ENCODE measurements at places on chromosomes 12 and 14. TPM values are rescaled to one million over a fixed set of nuclear protein-coding genes. Genes with fewer than 3 reads are reported as not detected.

GRCh38 chr12:49366096-49366651, 1.1 kb upstream of the SPATS2 start:
- DNase-seq: no peak

- DNase-seq: no peak
Measured at GRCh38 chr14:76769636-76770292, 8.5 kb downstream of the VASH1 start.

Gene CLEC9A
- total RNA-seq: not detected

Gene RTL1
- not detected for total RNA-seq

Gene KRT6C
- not detected for total RNA-seq

DNA sequence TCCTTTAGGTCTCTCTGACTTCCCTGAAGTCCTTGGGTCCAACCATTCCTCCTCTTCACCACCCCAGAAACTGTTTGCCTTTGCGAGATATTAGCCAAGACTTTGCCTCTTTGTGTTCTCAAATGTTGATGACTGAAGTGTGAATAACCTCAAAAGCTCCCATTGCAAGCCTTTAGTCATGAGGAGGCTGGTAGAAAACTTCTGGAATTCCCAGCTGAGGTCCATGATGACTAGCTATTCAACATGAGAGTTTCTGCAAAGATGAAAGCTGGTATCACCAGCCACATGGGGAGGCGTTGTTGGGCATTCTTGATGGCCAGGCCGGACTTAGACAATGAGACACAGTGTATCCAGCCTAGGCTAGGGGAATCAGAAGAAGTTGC, 111.7 kb downstream of the TBX5 start:
- DNase-seq: no peak

GRCh38 chr12:82866946-82867345, 180.2 kb downstream of the TMTC2 start:
- no peak for DNase-seq

GRCh38 chr12:6285532-6286306, 24.8 kb upstream of the PLEKHG6 start:
- no peak for DNase-seq

DNA sequence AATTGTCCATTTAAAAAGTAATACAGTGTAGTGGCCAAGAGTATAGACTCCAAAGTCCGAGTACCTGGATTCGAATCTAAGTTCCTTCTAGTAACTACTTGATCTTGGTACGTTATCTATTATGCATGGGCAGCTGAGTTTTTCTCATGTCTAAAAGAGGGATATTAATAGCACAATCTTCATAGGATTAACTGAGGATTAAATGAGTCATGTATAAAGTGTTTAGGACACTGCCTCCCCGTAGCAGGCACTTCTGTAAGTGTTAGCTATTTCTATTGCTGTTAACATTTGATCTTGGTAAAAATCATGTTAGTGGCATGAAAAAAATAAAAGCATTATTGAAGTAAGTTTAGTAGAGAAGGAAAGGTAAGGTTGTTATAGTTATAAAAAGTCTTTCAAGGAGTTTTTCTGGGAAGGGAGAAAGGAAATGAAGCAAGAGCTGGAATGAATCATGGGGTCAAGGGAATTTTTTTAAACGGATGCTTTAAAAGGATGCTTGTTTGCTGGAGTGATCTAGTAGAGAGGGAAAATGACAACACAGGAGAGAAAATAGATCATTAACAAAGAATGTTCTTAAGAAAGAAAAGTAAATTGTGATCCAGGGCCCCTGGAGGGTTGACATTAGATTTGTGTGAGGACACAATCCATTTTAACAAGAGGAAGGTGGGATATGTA, 502.2 kb upstream of the USP15 start:
- no peak for DNase-seq

- DNase-seq: peak; percentile 20
Measured at GRCh38 chr12:121579190-121579791, 1.5 kb downstream of the KDM2B start.

- DNase-seq: no peak
Measured at GRCh38 chr12:109444259-109444658, 32.8 kb downstream of the KCTD10 start.

GRCh38 chr12:96101806-96102205, 66.4 kb upstream of the LTA4H start:
- no peak for DNase-seq

DNA sequence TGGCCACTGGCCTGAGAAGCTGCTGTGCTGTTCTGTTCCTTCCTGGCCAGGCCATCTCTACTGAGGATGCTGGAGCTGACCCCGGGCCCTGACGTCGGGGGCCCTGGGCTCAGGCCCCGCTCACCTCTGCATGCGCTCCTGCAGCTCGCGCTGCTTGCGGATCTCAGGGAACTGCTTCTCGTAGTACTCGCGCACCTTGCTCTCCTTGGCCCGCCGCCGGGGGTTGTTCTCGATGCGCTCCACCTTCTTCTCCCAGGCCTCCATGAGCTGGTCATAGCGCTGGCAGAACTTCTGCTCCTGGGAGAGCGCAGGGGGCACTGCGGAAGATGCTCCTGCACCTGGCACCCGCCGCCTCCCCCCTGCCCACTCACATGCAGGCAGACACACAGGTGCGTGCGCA, 135.6 kb downstream of the RFLNA start:
- no peak for DNase-seq

GRCh38 chr14:68760761-68761160, 32.1 kb downstream of the ZFP36L1 start:
- DNase-seq: no peak

Measured in activated T-cell treated with anti-CD3 and anti-CD28 coated beads, Interleukin-2, amount 50 U/mL, for 4 hours (primary cell).